ENCODE measurements at places on chromosomes 2 and 18.

GRCh38 chr2:38185012-38185491, 109.1 kb upstream of the CYP1B1 start:
- DNase-seq, result no peak

DNA sequence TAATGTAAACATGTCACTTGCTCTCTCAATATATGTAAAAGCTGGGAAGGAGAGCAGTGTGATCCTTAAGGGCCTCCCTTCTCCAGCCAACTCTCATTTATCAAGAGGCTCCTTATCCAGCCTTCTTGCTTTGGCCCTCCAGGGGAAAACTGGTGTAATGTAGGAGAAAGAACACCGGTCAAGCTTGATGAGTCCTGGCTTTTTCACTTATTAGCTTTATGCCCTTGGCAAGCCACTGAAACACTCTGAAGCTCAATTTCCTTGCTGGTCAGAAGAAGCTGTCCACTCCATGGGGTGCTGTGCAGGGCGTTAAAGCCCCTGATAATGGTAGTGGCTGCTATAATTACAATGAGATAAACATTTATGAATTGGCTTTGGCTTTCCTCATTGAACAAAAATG, 251.2 kb upstream of the RBBP8 start:
- no peak for DNase-seq

DNA sequence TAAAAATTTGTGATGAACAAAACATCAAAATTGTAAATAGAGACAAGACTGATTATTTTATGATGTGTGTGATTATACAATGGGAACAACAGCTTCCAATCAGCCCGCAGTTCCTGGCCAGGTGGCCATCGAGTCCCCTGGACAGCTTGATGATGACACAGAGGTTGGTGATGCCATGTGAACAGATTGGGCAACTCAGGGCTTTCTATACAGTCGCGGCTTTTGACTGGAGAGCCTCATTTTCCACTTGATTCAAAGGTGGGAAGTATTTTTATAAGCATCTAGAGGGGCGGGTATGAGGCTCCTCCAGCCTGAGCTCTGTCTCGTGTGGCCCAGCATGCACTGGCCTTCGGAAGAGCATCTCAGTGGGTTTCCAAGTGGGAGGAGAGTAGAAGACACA, 14.9 kb upstream of the HPCAL1 start:
- DNase-seq, result no peak

GRCh38 chr2:120812866-120813265, 77.2 kb downstream of the GLI2 start:
- no peak for DNase-seq

GRCh38 chr2:40287773-40288172, 164.1 kb downstream of the SLC8A1 start:
- DNase-seq, result no peak

Measured in right kidney (tissue), 9 donors.